ENCODE measurements at places on chromosomes 6 and 20.

- no peak for DNase-seq
These were observed 154.3 kb upstream of the DTNBP1 start for GRCh38 chr6:15817100-15817499.

DNA sequence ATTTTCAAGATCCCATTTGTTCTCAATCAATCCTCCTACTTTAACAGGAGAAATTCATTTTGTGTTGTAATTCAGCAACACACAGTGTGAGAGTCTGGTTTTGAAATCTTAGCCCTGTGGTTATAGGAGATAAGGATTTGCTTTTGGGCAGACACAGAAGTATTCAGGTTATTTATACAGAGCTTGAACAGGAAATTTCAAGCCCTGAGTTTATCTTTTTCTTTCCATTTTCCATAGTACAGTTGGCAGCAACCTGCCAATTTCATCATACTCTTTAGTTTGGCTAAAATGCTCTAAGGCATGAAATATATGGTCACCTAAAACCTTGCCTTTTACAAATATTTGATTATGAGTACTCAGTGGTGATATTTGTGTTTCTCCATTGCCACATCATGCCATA lies 41.4 kb downstream of the PKIB start:
- no peak for DNase-seq

- DNase-seq: peak; percentile 82
These were observed 764 bp downstream of the BAG6 start for GRCh38 chr6:31651602-31652191.

DNA sequence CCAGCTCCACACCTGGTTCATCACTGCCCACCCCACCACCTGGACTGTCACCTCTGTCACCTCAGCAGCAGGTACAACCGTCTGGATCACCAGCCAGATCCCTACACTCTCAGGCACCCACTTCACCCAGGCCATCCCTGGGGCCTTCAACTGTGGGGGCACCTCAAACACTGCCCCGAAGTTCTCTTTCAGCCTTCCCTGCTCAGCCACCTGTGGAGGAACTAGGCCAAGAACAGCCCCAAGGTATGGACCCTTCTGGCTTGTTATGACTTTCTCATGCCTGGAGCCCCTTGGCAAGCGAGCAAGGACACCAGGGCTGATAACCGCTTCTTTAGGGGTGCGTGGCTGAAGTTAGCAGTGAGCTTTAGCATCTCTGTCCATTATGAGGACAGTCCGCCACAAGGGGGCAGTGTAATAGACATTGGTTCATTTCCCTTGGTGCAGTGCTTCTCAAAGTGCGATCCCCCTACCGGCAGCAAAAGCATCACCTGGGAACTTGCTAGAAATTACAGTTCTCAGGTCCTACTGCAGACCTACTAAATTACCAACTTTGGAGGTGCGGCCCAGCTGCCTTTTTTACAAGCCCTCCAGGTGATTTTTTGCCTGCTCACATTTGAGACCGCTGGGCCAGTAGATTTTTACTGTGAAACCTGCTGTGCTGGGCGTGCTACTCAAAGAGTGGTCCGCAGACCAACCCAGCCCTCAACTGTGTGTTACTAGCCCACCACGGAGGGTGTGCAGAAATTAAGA lies 32.5 kb downstream of the PNPLA1 start:
- peak; percentile 89 for DNase-seq

DNA sequence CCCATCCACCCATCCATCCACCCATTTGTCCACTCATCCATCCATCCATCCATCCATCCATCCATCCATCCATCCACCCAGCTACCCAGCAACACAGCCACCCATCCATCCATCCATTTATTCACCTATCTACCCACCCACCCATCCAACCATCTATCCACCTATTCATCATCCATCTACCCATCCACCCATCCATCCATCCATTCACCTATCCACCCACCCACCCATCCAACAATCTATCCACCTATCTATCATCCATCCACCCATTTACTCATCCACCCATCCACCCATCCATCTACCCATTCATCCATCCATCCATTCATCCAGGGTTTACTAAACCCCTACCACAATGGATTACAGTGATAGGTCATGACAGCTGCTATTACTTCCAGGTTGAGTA lies 7.4 kb downstream of the SERPINB1 start:
- DNase-seq: no peak

GRCh38 chr20:5691918-5692618 lies 58.1 kb upstream of the SHLD1 start:
- no peak for DNase-seq

- DNase-seq: no peak
These were observed 41.7 kb downstream of the COL19A1 start for GRCh38 chr6:69907981-69908498.

DNA sequence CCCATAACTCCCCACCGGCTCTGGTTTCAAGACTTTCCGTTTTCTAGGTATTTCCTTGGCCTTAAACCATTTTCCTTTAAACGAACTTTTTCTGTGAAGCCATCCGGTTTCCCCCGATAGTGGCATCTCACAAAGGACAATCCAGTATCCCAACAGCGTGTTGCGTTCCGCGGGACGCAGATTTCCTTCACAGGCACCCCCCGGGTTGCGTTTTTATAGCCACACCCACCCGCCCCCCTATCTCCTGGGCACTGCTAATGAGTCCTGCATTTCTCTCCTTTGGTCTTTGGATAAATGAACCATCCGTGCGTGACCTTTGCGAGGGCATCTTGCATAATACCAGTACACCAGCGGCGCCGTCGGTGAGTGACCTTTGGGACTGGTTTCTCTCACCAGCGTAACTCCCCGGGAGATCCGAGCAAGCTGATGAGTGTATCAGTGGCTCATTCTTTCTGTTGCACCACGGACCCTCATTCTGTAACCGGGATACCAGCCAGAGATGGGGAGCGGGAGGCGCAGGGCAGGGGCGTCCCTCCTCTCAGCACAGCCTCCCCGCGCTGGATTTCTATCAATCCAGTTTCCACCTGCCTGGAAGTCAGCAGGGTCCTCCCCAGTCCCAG lies 586 bp upstream of the NQO2 start:
- DNase-seq: peak; percentile 61

GRCh38 chr20:29297411-29298270 lies 1959.8 kb upstream of the DEFB115 start:
- DNase-seq: no peak

- DNase-seq: no peak
These were observed 27.8 kb upstream of the TLDC2 start for GRCh38 chr20:36848078-36848660.

- no peak for DNase-seq
These were observed 129.5 kb upstream of the PTPN1 start for GRCh38 chr20:50380697-50381040.

- no peak for DNase-seq
These were observed 136.3 kb downstream of the OLIG3 start for GRCh38 chr6:137357948-137358266.

GRCh38 chr20:42309050-42309449 lies 690.9 kb upstream of the CHD6 start:
- DNase-seq: no peak
